ENCODE measurements at places on chromosomes 4 and X.

DNA sequence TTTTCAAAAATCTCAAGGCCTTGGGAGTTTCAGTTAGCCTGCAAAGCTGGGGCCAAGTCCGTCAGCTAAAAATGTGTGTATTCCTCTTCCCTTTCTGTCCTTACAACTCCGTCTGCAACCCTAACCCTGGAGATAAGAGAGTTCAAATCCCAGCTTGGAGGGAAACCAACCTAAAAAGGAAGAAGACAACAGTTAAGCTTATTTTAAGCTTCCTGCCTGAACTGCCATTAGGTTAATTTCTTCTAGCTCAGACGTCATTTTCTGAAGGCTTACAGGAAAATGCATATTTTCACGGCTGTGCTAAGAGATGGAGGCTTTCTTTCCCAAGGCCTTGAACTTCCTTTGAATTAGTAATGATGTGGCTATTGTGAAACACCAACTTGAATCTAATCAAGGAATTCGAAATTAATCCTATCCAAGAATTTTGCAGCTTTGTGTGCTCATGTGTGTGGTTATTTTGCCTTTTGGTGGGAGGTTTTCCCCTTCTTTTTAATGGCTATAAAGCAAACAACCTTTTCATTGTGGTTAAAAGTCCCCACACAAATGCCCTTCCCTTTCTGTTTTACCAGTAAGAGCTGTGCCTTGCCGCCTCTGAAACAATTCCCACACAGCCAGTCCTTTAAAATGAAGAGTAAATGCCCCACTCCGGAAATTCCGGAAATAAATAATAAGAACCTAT is 103.5 kb downstream of the IRF2 start:
- no peak for DNase-seq

DNA sequence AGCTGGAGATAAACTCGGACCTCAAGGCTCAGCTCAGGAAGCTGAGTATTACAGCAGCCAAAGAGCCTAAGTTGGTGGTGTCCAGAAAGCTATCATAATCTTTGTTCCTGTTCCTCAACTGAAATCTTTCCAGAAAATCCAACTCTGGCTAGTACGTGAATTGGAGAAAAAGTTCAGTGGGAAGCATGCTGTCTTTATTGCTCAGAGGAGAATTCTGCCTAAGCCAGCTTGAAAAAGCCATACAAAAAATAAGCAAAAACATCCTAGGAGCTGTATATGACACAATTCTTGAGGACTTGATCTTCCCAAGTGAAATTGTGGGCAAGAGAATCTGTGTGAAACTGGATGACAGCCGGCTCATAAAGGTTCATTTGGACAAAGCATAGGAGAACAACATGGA is 74.6 kb downstream of the SHISA3 start:
- DNase-seq = no peak

- no peak for DNase-seq
These were observed 63.7 kb downstream of the MAML3 start for GRCh38 chr4:140090215-140090731.

DNA sequence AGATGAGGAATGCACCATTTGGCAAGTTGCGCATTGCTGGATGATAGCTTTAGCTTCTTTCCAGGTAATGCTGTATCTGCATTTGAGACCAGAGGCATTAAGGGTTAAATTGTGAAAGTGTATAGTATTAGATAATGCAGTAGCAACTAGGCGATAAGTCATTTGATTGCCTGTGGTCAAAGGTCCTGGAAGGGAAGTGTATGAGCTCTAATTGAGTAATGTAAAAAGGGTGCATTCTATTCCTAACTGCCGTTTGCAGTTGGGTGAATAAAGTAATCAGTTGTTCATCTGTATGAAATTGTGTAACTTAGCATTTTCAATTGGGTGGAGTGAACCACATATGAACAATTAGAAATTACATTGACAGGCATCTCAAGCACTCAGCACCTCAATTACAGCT is 54.5 kb upstream of the WDR1 start:
- DNase-seq = no peak

DNA sequence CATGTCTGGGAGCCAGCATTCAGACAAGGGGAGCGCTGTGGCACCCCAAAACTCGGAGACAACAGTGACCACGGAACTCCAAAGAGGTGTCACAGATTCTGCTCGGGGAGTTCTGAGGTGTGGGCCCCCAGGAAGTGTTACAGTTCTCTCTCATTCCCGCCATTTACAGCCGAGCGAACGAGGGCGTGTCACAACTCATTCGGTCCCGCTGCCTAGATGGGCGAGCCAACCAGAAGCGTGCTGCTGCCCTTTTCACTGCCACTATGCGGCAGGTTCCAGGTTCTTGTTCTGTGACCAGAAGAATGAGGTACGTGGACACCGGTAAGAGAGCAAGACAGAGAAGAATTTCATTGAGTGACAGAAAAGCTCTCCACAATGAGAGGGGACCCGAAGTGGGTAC is 1370.6 kb upstream of the AGA start:
- DNase-seq = no peak

Data from effector memory CD8-positive, alpha-beta T cell (primary cell).